ENCODE measurements at places on chromosomes 16 and 17. TPM values are rescaled to one million over a fixed set of nuclear protein-coding genes. Genes with fewer than 3 reads are reported as not detected.

- DNase-seq = no peak
Observed at GRCh38 chr16:61791464-61791863, 244.8 kb downstream of the CDH8 start.

GRCh38 chr16:87074641-87075318, 242.4 kb downstream of the C16orf95 start:
- DNase-seq = no peak

DNA sequence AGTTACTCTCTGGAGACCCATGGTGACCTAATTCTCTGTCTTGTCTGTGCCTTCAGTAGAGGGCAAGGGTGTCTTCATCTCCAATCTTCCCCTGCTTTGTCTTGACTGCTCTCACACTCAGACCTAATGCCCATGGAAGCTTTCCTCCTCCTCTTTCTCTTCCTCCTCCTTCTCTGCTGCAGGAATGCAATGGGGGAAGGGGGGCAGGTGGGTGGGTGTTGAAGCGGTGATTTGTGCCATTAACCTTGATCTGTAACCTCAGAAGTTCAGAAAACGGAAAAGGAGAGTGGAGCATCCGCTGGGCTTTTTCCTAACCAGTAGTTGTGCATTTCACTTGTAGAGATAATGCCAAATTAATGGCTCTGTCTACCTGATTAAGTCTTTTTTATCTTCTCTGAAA, 172.3 kb upstream of the CDH11 start:
- DNase-seq = no peak

DNA sequence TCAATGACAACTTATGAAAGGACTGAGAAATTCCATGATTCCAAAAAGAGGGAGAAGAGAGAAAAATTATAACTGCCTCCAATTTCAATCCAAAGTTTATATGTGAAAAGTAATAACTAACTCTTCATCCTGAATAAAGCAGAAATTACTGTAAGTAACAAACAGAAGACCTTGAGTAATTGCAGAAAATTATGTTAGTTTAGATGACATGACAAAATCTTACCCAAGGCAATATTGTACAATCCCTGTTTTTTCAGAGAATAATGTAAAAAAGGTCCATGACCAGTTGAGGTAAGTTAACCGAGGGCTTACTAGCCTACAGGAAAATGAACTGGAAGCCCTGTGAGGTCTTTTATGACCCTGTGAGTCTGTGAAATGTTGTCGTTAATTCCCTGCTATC, 949.5 kb upstream of the SOX9 start:
- no peak for DNase-seq

DNA sequence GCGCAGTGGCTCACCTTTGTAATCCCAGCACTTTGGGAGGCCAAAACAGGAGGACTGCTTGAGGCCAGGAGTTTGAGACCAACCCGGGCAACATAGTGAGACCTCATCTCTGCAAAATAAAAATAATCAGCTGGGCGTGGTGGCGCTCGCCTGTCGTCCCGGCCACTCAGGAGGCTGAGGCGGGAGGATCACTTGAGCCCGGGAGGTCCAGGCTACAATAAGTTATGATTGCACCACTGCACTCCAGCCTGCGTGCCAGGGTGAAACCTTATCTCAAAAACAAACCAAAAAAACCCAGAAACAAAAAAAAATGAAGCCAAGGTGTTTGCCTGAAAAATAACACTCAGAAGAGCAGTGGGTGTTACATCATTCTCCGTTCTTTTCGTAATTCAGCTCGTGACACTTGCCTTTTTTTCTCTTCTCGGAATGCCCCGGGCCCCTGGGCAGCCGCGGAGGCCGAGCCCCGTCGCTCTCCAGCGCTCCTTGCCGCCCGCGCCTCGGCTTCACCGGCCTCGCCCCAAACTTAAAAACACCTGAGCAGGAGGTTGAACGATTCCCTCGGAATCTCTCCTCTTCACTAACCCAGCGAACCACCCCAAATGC, 17.0 kb downstream of the PRCD start:
- no peak for DNase-seq

DNA sequence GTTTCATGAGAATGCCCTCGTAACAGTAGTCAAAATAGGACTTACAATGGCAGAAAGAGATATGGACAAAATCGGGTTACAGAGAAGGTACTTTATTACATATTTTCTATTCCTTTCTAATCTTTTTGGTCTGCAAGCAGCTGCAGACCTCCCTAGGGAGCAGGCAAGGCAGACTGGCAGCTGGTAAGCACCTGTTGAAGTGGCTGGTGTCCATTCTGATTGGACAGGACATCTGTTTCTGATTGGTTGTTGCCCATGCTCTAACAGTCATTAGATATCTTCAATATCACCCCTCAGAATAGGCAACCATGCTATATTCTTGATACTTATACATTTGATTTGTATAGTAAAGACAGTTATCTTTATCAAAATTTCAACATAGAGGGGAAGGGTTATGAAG, 606.3 kb downstream of the KCNJ2 start:
- no peak for DNase-seq

GRCh38 chr16:74699666-74700065, 996 bp downstream of the MLKL start:
- no peak for DNase-seq

- DNase-seq = no peak
Observed at GRCh38 chr17:76732734-76733617, 4.2 kb downstream of the SRSF2 start.

Gene SLC5A2
- not detected for total RNA-seq

Gene USP36
- total RNA-seq = 10.4 TPM

Gene KRTAP2-2
- total RNA-seq = not detected

Gene TEN1
- total RNA-seq = 39.4 TPM
